ENCODE measurements at places on chromosomes 3 and 15.

- DNase-seq = peak; percentile 39
These were observed 11.4 kb downstream of the DET1 start for GRCh38 chr15:88535100-88535499.

DNA sequence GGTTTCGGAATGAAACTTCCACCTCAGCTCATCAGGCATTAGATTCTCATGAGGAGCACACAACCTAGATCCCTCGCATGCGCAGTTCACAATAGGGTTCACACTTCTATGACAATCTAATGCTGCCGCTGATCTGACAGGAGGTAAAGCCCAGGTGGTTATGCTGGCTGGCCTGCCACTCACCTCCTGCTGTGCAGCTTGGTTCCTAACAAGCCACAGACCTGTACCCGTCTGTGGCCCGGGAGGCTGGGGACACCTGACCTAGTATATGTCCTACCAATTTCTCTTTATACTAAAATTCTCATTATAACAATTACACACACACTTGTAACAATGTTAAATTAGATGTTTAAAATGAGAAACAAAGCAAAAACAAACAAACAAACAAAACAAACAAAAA is 172.2 kb downstream of the SLC9A9 start:
- no peak for DNase-seq

DNA sequence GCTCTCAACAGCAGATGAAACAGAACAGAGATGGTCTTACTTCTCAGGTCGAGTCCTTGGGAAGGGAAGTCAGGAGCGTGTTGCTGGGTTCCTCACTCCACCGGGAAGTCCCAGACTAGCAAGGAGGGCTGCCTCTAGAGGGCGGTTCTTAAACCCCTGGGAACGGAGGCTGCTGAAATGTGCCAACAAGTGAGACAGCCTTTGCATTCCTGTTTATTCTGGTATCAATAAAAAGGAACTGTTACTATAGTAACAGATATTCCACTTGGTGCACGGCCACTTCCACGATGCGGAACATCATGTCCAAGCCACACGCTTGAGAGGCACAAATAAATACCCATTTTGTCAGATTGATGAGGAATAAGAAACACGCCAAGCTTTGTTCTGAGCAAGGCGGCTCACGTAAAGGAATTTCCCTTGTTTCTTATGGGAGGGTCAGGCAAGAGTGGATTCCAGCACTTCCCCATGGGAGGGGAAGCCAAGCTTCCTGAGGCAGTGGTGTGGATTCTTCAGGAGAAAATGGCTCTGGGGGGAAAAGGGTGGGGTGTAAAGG is at the start of gene FAM107A:
FAM107A (minus strand) TSS at position 123 of the 553 bp plus-strand sequence. CDS start 7,531 bp downstream, outside the sequence.
- DNase-seq = peak; percentile 73

GRCh38 chr3:183539811-183540210 is 15.7 kb downstream of the KLHL6 start:
- no peak for DNase-seq

GRCh38 chr3:120536642-120537041 is 59.5 kb upstream of the NDUFB4 start:
- peak; percentile 31 for DNase-seq

GRCh38 chr3:56971816-56972215 is 88.6 kb upstream of the SPATA12 start:
- no peak for DNase-seq

- no peak for DNase-seq
These were observed 26.2 kb downstream of the ARPP21 start for GRCh38 chr3:35665390-35666055.

DNA sequence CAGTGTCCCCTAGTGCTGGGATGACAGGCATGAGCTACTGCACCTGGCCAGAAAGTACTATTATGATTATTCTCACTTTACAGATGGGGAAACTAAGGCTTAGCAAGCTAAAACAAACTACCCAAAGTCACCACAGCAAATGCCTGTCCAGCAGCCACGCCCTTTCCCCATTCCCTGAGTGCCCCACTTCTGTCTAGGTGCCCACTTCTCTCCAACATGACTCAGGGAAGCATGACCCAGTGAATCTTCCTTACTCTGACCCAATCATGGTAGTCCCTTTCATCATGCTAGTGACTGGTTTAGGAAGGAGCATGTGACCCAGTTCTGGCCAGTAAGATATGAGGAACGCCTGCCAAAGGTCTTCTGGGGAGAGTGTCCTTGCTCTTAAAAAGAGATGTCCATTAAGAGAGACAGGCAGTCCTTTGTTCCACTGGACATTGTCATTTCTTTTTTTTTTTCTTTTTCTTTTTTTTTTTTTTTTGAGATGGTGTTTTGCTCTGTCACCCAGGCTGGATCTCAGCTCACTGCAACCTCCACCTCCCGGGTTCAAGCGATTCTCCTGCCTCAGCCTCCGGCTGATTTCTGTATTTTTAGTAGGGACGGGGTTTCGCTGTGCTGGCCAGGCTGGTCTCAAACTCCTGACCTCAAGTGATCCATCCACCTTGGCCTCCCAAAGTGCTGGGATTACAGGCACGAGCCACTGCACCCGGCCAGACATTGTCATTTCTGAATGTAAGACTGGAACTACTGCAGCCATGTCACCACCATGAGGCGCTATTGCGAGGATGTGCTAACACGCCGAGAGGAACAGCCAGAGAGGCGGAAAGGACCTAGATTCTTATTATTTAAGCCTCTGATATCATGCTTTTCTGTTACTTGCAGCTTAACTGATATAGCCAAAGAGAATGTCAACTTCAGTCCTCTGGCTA is 19.8 kb downstream of the MEGF11 start:
- peak; percentile 31 for DNase-seq

DNA sequence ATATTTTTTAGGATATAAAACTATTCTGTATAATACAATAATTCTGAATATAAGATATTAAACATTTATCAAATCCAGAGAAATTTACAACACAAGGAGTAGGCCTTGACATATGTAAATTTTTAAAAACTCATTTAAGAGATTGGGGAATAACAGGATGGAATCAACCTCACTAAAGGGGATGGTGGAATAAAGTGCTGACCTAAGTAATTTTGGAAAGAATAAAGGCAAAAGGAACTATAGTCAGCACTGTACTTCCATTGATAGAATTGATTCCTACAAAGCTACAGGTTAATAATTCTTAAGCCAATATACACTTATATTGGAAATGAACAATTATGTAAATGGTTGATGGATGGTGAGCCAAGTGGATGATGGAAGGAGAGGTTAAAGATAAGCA is 549.3 kb downstream of the TBL1XR1 start:
- DNase-seq = no peak

All from EH (cell line).